ENCODE measurements at places on chromosomes 11 and 22. TPM values are rescaled to one million over a fixed set of nuclear protein-coding genes. Genes with fewer than 3 reads are reported as not detected.
A peak's percentile ranks its signal among the peaks of the same experiment; 100 is the strongest.

- H3K4me1 ChIP-seq = peaks cover 23% of the 10 kb centered on the region
- DNase-seq = peak; percentile 63
- H3K36me3 ChIP-seq = no peaks in the 10 kb centered on the region
- H3K27me3 ChIP-seq = no peaks in the 10 kb centered on the region
Observed at GRCh38 chr11:19499026-19499669, 213.5 kb upstream of the NAV2 start.

DNA sequence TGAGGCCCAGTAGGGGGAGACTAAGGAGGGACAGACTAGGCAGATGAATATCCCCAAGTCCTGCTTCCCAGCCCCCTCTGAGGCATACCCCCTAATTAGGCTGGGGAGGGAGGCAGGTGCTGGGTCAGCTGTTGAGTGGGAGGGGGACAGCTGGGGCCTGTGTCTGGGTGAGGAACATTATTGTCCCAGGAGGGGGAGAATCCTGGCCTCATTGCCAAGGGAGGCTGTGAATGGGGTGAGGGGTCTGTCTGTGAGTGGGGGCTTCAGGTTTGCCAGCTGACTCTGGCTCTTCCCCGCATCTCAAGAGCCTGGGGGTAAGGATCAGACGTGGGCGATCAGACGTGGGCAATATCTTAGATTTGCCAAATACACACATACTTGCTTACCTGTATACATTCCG is 2.1 kb downstream of the INPPL1 start:
- H3K4me1 ChIP-seq = peaks cover 16% of the 10 kb centered on the region
- DNase-seq = no peak
- H3K4me3 ChIP-seq = no peak overlapping the region
- no peaks in the 10 kb centered on the region for H3K27me3 ChIP-seq

DNA sequence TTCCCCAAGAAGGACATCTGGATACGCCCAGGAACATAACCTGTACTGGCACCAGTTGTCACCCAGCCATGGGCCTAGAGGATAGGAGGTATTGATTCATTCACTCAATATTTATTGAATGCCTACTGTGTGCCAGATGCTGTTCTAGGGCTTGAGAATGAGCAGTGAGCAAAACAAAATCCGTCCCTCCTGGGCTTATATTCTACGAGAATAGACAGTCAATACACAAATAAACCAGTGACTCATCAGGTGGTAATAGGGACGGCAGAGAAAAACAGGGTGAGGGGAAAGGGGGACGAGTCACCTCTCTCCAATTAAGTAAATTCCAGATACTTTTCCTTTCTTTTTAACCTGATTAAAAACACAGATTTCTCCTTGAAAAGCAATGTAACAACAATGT is 103.5 kb downstream of the MICAL2 start:
- peaks cover 97% of the 10 kb centered on the region for H3K36me3 ChIP-seq
- peak; percentile 87 for DNase-seq
- H3K27ac ChIP-seq = peak overlapping the region; percentile 84
- peaks cover 34% of the 10 kb centered on the region for H3K4me1 ChIP-seq
- no peak overlapping the region for H3K4me3 ChIP-seq

DNA sequence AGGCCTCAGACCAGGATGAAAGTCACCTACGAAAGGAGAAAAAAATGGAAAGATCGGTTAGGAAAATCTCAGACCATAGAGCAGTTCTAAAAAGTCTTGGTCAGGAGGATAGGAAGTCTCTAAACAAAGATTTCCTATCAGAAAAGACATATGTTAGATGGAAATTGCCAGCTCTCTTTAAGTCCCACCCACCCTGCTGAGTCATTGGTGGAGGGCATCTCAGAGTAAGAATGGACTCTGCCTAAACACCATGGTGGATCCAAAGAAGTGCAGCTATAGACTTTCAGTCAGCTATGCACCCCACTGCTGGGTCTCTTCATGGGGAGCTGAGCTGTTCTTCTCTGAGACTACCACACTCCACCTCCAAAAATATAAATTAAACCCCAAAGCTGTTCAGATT is 3.7 kb downstream of the OR8B2 start:
- no peak overlapping the region for H3K27ac ChIP-seq
- H3K36me3 ChIP-seq = no peaks in the 10 kb centered on the region
- DNase-seq = no peak
- no peak overlapping the region for H3K4me3 ChIP-seq

GRCh38 chr11:45778341-45778740 is 26.6 kb upstream of the SLC35C1 start:
- H3K4me1 ChIP-seq = no peaks in the 10 kb centered on the region
- H3K4me3 ChIP-seq = no peak overlapping the region
- H3K27me3 ChIP-seq = peaks cover 10% of the 10 kb centered on the region
- H3K27ac ChIP-seq = no peak overlapping the region

- no peak for DNase-seq
- H3K4me3 ChIP-seq = no peak overlapping the region
- H3K27ac ChIP-seq = no peak overlapping the region
- H3K27me3 ChIP-seq = no peaks in the 10 kb centered on the region
- H3K4me1 ChIP-seq = no peaks in the 10 kb centered on the region
Observed at GRCh38 chr11:7749456-7749855, 43.2 kb upstream of the OVCH2 start.

WNT11 gene
- total RNA-seq = under 0.01 TPM
